Kidney epithelial cell (primary cell): ENCODE measurements at places on chromosomes 4 and X.

DNA sequence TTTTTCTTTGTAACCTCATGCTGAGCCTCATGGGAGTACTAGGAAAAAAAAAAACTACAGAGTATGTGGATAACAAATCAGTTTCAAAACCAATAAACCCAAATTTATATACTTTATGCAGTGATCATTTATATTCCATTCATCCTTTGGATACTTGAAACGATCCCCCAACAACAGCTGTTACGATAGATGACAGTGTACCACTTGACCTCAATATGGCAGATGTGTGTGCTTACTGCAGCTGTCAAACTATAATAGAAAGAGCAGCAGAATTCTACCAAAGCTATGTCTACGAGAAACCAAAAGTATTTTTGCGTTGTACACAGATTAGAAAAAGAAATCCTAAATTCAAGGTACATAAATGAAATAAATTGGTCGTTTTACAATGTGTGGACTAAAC, 337.8 kb downstream of the PDGFC start:
- no peak for DNase-seq

DNA sequence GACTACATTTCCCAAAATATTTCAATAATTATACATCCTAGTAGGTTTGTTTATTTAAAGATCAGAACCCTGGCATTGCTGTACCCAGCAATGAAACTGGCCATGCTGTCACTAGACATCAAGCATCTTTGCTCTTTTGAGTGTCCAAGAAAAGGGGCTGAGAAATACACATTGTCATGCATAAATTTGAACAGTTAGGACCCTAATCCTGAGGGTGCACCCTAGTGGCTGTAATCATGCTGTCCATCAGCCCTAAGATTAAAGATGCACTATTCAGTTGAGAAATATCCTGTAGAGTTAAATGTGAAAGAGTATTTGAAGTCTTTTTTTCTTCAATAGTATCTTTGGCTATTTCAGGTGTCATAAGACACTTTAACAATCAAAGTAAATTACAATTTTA, 108.8 kb downstream of the NFKB1 start:
- DNase-seq: no peak

GRCh38 chr4:153622778-153623240, 61.3 kb upstream of the TLR2 start:
- no peak for DNase-seq

GRCh38 chr4:125741825-125742452, 427.2 kb downstream of the FAT4 start:
- no peak for DNase-seq
